ENCODE measurements at places on chromosomes 13 and 19.

- no peak for DNase-seq
These were observed 492.6 kb downstream of the COG6 start for GRCh38 chr13:40148101-40148500.

DNA sequence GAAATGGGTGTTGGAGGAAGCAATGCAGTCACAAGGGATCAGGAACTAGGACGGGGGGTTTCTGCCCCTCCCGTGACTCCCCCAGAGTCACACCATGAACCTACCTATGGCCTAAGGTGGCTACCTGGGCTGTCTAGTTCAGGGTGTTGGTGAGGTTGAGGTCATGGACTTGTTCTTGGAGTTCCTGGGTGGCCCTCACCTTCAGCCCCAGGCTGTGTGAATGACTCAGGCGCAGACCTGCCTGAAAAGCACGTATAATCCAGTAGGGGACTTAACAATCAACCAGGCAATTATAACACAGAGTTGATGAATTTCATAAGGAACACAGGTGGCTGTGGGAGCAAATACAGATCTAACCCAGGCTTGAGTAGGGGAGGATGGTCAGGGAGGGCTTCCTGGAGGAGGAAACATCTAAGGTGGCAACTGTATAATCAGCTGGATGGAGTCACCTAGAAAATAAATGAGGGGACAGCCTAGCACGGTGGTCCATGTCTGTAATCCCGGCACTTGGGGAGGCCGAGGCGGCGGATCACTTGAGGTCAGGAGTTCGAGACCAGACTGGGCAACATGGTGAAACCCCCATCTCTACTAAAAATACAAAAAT lies 25.6 kb upstream of the ADGRE1 start:
- no peak for DNase-seq

GRCh38 chr19:31232871-31233270 lies 116.4 kb downstream of the TSHZ3 start:
- no peak for DNase-seq

DNA sequence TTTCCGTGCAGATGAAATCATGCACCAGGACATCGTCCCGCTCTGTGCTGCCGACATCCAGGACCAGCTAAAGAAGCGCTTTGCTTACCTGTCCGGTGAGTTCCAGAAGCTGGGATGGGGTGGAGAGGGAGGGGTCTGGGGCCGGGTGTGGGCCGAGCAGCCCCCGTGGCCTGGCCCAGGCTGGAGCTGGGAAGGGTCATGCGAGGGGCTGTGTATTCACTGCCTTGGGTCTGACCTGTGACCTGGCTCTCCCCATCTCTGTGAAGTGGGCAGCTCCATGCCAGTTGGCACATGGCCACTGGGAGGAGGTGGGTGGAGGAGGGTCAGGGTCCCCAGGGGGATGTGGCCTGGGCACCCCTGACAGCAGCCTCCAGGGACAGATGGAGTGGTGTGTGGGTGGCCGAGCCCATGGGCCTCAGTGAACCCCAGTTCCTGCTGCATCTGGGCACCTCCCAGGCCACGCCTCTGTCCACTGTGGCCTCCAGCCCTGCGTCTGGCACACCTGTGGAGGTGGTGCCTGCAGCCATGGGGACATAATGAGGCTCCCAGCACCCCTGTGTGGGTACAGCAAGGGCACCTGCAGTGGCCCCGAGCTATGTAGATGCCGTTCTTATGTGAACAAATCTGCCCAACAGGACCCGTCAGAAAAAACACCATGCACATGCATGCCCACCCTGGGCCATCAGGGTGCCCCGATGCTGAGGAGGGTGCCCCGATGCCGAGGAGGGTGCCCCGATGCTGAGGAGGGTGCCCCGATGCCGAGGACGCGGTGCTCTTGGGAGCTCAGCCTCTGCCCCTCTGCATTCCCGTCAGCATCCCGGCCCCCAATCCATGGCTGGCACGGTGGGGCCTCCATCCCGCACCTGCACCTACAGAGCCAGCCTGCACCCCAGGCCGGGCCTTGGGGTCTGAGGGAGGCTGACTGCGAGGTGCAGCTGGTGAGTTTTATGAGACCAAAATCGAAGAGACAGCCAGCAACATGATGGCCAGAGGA lies 46.0 kb downstream of the MCF2L start:
- DNase-seq = no peak

DNA sequence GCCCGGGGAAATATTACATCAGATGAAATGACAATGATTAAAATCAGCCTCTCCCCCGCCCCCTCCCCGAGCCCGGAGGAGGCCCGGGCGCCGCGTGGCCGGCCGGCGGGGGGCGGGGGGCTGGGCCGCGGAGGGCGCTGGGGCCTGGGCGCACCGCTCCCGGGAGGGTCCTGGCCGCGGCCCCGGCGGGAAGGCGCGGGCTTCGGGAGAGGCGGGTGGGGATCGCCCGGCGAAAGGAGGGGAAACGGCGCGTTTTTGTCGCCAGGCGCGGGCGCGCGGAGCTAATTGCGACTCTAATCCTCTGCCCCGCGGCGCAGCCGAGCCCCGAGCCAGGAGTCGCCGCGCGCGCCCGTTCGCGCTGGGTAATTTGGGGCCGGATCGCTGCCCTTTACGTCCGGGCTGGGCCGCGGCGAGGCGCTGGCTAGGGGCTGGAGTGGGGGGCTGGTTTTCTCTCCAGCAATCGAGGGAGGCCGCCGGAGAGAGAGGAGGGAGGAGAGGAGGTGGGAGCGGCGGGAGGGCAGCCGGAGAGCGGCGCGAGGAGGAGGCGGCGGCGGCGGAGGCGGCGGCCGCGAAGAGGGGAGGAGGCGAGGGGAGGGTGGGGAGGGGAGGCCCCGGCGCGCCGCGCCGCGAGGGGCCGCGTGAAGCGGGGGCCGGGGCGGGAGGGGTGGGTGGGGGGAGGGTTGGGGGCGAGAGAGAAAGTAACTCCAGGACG lies at the start of gene KCTD15:
KCTD15 (plus strand) TSS at position 707 of the 712 bp plus-strand sequence. CDS start 3,585 bp downstream, outside the sequence.
- DNase-seq = no peak

DNA sequence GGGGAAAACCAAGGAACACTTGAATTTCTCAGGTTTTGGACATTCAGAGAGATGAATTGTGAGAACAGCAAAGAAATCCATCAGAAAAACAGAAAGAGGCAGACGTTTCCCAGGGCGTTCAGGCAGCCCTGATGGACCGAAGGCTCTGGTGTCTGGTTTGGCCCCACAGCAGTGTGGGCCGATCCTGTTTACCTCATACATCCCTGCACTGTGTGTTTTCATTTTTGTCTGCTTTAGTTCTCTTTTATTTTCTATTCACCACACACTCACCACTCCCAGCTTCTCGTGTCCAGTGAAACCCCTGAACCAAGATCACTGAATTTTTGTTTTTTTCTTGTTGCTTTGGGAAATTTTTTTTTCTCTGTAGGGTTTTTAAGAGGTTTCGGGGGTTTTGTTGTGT lies 11.9 kb upstream of the WDR18 start:
- DNase-seq = no peak

- DNase-seq = no peak
These were observed 18.5 kb downstream of the PPP1R12C start for GRCh38 chr19:55098716-55099556.

DNA sequence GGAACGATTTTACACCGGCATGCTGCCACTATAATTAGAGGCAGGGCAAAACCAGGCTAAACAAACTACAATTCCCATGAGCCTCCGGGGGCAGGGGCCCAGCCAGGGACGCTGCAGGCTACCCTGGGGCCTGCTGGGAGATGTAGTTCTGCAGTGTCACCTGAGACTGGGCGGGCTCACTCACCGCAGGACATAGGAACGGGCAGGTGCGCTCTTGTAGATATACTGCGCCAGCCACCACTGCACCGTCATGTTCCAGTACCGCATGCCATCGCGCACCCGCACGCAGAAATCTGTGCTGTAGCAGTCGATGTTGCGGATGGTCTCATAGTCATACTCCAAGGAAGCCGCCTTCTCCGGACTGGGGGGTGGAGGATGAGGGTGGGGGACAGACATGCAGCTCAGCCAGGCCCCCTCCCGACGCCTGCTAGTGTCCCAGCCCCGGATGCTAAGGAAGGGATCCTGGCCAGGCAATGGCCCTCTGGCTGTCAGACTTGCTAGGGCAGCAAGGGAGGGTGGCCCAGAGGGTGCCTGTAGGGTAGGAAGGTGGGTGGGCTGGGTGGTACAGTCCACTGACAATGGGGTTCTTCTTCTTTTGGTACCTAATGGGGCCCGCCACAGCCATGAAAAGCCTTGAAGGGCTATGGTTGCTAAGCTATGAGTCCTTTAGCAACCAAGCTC lies 5.8 kb upstream of the TMC4 start:
- DNase-seq = no peak

DNA sequence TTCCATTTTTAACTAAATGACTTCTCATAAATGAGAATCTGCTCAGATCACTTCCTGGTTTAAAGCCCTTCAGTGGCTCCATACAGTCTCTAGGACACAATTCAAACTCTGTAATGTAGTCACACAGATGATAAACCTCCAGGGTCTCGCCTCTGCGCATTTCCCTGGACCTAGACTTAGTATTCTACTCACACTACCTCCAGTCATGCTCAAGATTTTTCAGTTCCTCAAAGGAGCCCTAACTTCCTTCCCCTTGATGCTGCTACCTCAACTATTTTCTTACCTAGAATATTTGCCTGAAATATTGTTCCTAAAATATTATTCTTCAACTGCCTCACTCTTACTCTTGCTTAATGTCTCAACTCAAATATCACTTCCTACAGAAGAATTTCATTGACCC lies 86.7 kb upstream of the TPP2 start:
- no peak for DNase-seq

- peak; percentile 94 for DNase-seq
These were observed 10.1 kb downstream of the EPS15L1 start for GRCh38 chr19:16461630-16462051.

DNA sequence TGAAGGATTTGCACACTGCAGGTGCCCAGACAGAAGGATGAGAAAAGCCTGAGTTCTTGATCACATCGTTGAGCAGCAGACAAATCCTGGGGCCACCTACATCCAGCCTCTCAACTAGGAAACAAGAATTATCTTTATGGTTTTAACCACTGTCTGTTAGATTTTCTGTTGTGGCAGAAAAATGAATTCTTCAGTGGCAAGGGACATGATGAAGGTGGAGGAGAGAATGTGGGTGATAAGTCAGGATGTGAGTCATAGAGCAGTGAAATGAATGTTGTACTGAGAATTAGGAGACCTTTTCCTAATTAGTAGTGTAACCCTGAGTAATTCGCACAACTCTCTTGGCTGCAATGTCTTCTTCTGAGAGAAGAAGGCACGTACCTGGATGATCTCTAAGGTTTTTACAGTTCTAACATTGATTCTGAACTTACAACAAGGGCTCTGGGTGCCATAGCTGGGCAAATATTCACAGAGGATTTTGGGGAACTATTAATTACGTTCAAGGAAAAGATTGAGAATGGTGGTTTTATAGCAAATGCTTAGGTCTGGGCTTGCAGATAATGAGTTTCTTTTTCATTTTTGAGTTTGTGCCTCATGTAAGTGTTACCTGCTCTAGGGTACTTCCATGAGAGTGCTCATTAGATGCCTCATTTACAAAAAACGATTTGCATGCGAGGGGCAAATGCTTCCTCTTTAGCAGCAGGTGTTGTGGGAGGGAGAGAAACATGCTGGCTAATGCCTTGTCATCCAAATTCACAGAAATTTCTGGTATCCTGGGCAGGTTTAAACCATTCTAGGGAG lies 111.0 kb upstream of the KL start:
- DNase-seq = no peak

DNA sequence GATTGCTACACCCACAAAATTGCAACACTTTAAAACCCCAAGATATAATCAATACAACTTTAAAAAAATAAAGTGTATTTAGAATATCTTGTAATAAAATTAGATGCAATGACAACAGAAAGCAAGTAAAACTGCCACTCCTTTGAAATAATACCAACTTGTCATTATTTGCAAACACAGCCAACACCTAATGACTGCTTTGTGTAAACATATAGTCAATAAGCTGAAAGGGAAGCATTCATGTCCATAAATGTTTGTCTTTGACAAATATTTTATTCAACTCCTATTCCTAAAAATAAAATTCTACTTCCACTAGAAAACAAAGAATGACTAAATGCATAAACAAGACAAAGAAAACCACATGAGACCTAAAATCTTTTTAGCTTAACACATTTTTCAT lies 6.6 kb downstream of the SMAD9 start:
- DNase-seq = no peak

DNA sequence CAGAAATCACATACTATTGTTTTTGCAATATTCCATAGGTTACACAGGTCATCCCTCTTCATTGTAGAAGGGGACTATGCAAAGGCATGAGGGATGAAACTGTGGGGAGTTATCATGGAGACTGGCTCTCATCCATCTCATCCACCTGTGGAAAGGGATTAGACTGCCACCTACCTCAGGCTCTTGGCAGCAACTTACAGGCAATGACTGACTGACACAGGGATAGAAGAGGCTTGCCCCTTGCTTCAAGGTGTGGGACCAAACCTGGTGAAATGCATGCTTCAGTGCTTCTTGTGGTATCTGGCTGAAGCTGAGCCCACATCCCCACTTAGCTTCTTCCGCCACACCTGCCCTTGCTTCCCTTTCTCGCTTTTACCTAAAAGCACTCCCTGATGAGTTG lies 341.3 kb downstream of the GPC5 start:
- DNase-seq = no peak

DNA sequence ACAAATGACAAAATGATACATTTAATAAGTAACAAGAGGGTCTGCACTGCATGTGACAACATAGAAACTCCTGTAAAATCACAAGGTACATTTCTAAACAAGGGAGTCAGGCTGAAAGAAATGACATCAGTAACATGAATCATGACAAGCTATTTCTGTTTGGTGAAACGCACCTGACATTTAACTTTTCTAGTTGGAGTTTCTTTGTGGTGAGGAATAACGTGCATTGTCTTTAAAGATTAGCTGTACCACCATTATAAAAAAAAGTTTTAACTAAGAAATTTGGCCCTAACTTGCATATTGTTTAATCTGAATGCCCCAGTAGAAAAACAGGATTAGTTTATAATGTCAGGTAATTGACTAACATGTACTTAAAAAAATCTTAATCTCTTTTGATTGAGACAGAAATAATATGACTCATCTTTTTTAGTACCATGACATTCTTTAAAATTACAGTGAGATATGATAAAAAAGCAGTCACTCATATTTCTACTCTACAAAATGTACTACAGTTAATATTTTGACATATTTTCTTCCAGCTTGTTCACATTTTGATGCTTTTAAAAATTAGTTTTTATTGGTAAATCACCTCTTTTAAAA lies 418.2 kb downstream of the KLF12 start:
- no peak for DNase-seq

GRCh38 chr13:24827799-24828198 lies 63.8 kb downstream of the RNF17 start:
- DNase-seq = no peak

- peak; percentile 92 for DNase-seq
These were observed 53.4 kb downstream of the TSSK6 start for GRCh38 chr19:19461671-19462622.

DNA sequence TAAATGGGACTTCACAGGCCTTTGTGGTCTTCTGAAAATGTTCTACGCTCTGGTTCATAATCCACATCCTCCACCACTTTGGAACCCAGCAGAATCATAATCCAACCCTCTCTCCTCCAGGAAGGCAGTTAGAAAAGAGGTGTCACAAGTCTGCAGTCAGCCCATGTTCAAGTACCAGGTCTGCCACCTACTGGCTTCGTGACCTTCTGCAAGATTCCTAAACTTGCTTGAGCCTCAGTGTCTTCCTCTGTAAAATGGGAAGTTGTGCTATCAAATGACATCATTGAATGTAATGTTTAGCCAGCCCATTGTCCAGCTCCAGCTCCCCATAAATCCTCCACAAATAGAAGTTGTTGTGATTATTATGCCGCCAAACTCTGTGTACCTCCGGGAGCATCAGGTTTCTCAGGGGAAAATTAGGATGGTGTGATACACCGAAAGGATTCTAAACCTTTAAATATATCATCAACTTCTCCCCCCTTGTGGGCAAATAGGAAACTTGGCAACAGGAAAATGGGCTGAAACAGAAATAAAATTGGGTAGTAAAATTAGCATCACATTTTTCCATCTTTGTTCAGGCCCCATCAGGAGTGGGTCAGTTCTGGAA lies 109.7 kb downstream of the NUFIP1 start:
- no peak for DNase-seq

Data from gastrocnemius medialis (tissue), 4 donors.